Ascending aorta (tissue), 2 donors: ENCODE measurements at places on chromosomes 12 and 14.
A peak's percentile ranks its signal among the peaks of the same experiment; 100 is the strongest.

DNA sequence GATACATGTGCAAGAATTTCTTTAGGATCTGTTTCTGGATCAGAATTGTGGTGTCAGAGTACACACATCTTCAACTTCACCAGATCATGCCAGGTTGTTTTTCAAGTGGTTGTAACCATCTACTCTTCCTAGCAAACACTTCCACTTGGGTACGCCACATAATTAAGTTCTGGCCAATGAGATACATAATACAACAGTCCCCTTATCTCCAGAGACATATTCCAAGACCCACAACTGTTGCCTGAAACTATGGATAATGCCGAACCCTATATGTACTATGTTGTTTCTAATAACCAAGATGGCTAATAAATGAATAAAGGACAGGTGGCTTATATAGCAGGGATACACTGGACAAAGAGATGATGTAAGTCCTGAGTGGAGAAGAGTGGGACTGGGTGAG lies 2.5 kb upstream of the CHPT1 start:
- peaks cover 12% of the 10 kb centered on the region for H3K4me1 ChIP-seq
- H3K27me3 ChIP-seq = no peaks in the 10 kb centered on the region
- no peak overlapping the region for H3K4me3 ChIP-seq
- H3K27ac ChIP-seq = no peak overlapping the region

DNA sequence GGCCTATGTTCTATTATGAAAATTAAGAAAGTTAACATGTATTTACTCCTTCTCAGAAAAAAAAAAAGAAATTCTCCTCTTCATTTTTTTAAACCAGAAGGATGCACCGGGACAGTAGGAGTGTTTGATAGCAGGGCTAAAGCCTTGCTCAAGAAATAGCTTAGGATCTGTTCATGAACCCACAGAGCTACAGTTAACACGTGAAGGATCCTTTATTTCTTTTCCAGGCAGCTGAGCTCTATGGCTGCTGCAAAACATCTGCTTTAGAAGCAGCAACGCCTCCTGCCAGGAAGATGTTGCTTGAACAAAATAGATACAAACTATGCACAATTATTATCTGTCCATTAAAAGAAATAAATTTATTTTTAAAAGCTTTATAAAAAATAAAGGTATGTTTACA lies 254.8 kb downstream of the PRKD1 start:
- no peak for DNase-seq
- no peak overlapping the region for H3K4me3 ChIP-seq
- peaks cover 15% of the 10 kb centered on the region for H3K4me1 ChIP-seq
- no peaks in the 10 kb centered on the region for H3K27me3 ChIP-seq

DNA sequence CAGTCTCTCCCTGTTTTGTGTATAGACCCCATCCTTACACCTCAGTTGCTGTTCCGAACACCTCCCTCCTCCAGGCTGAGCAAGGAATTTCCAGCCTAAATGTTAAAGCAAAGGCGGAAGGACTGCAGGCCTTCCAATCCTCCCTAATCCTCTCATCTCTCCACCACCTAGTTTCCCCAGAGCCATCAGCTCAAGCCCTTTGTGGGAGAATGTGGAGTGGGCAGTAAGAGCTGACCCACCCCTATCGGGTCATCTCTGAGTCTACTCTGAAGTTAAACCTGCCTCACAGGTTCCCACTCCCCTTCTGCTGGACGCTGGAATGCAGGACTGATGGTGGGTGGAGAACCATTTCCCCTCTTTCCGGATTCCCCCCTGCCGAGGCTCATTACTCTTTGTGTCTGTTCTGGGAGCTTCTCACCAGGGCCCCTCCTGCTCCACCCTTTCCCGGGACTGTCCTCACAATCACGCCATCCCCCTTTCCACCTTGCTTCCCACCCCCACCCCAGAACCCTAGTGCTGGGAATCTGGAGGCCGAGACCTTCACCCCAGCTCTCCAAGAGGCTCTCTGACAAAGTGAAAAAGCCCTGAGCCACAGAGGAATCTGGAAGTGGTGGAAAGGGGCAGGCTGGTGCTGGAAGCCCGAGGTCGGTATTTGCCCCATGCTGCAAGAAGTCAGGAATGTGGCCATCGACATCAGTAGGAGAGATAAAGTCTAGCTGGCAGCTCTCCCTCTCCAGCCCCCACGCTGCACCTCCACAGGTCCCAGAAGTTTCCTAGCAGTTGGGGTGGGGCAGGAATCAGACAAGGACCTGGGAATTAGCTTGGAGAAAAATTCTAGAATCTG lies 3.3 kb upstream of the KRT18 start:
- no peaks in the 10 kb centered on the region for H3K36me3 ChIP-seq
- H3K27ac ChIP-seq = no peak overlapping the region

DNA sequence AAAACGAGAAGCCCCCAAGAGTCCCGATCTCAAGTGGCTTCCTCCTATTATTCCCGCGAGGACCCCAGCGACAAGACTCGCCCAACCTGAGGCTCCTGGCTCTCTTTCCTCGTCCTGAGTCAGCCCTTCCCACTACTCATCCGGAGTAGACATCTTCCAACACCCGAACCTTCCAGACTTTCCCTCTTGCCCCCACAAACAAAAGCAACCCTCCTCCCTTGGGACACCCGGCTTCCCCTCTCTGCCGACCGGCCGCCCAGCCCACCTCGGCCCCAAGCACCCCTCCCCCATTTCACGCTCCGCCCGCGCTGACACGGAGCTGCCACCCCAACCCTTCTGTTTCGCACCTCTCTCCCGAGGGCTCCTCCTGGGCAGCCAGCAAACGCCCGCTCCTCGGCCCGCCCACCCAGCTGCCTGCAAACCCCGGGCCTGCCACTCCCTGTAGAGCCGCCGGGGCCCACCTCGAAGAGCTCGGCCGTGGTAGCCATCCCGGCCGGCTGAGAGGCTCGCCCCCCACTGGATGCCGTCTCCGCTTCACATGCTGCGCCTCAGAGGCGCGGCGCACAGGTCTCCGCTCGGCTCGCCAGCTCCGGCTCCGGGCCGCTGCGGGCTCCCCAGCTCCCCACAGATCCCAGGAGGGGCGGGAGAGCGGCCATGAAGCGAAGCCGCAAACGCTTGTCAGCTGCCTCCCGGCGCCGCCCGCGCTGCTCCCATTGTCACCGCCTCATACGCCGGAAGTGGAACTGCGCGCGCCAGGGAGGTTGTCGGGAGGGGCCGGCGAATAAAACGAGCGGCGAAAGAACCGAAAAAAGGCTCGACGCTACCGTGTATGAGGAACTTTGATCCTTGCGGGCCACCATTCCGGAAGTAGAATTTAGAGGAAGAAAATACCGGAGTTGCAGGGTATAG lies at the start of the genes AP5M1 and EXOC5:
AP5M1 (plus strand) TSS at position 811 of the 909 bp plus-strand sequence. CDS start 344 bp downstream, outside the sequence.
EXOC5 (minus strand) TSS at position 745 of the 909 bp plus-strand sequence; CDS start at position 488, 257 bp downstream.
- H3K4me3 ChIP-seq = peak within 1 kb of the TSS; percentile 78
- DNase-seq = peak; percentile 58
- peak within 1 kb of the TSS; percentile 92 for H3K27ac ChIP-seq
- H3K36me3 ChIP-seq = no peaks in the 10 kb centered on the region

DNA sequence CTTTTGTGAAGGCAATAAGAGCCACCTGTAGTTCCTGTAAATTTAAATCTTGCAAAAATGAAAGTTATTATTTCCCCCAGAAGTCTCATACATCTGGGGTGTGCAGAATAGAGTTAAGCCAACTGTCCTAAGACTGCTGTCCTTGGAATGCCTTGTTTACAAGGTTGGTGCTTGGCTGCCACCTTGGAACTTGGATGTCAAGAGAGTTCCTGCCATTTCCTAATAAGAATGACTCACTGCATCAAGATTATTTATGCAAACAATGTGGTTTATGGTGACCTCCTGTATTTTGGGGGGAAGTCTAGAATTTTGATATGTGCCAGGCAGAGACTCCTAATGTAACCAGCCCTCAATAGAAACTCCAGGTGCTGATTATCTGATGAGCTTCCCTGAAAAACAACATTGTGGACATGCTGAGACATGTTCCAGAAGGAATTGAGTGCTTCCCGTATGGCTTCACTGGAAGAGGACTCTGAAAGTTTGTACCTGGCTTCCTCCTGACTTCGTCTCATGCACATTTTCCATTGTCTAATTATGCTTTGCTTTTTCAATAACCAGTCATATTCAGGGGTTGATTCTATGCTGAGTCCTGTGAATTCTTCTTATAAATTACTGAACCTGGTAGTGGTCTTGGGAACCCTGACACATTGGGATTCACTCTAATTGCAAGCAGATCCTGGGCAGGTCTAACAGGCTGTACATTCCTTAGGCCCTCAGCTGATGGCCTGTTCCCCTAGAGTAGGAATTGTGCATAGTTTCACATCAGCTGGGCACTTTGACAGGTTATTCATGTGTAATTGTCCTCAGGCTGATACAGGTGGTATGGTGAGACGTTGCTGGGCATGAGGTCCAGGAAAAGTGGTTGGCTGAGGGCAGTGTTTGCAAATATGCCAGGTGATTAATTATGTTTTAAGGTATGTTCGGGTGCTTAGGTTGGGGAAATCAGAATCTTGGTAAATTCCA lies 1370.7 kb upstream of the TMEM132C start:
- no peaks in the 10 kb centered on the region for H3K36me3 ChIP-seq
- H3K4me1 ChIP-seq = no peaks in the 10 kb centered on the region
- no peak for DNase-seq
- H3K4me3 ChIP-seq = no peak overlapping the region
- no peaks in the 10 kb centered on the region for H3K27me3 ChIP-seq

DNA sequence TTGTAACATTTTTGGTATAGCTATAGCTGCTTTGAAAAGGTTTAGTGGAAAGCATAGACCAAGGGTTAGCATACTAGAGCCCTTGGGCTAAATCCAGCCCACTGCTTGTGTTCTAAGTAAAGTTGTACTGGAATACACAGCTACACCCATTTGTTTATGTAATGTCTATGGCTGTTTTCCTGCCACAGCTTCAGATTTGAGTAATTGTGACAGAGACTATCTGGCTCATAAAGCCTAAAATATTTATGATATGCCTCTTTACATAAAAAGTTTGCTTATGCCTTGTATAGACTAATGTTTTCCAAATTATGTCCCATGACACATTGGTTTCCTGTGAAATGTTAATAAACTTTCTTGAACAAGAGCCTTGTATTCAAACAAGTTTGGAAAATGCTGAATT lies 234.8 kb upstream of the ATP2B1 start:
- DNase-seq = no peak
- H3K27ac ChIP-seq = no peak overlapping the region

GRCh38 chr14:75831952-75832351 lies 149.8 kb downstream of the TGFB3 start:
- no peak overlapping the region for H3K27ac ChIP-seq
- H3K36me3 ChIP-seq = no peaks in the 10 kb centered on the region
- H3K4me1 ChIP-seq = peaks cover 16% of the 10 kb centered on the region
- no peak overlapping the region for H3K4me3 ChIP-seq

DNA sequence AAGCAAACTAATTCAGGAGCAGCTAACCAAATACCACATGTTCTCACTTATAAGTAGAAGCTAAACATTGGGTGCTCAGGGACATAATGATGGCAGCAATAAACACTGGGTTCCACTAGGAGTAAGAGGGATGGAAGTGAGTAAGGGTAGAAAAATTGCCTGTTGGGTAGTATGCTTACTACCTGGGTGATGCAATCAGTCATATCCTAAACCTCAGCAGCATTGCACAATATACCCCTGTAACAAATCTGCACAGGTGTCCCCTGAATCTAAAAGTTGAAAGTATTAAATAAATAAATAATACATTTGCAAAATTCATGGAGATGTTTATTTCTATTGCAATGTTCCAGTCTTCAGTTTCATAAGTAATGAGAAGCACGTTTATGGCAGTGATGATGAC lies 409.8 kb upstream of the FOXG1 start:
- no peaks in the 10 kb centered on the region for H3K27me3 ChIP-seq
- H3K4me3 ChIP-seq = no peak overlapping the region
- no peaks in the 10 kb centered on the region for H3K4me1 ChIP-seq
- H3K27ac ChIP-seq = no peak overlapping the region

- H3K27me3 ChIP-seq = no peaks in the 10 kb centered on the region
- H3K36me3 ChIP-seq = no peaks in the 10 kb centered on the region
- H3K4me3 ChIP-seq = no peak overlapping the region
- no peak for DNase-seq
These were observed 23.7 kb upstream of the OR6J1 start for GRCh38 chr14:22667881-22668280.

DNA sequence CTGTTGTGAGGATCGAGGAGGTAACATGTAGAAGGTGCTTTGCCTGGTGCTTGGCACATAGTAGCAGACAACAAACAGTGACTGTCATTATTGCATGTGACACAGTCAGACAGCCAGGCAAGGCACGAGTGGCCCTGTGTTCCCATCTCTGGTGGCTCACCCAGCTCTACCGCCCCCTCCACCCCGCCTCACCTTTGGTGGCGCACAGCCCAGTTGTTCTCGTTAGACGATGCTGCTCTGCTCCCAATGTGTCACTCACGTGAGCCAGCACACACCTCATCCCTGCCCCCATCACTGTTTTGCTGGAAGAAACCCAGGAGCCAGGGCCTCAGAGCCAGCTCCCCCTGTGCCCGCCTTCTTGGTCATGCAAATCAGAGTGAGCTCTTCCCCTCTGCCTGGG lies 113.3 kb downstream of the CALM1 start:
- no peak overlapping the region for H3K4me3 ChIP-seq
- no peak for DNase-seq
- peaks cover 11% of the 10 kb centered on the region for H3K4me1 ChIP-seq
- no peaks in the 10 kb centered on the region for H3K36me3 ChIP-seq
- no peak overlapping the region for H3K27ac ChIP-seq

- peaks cover 8% of the 10 kb centered on the region for H3K4me1 ChIP-seq
- no peaks in the 10 kb centered on the region for H3K27me3 ChIP-seq
- H3K36me3 ChIP-seq = no peaks in the 10 kb centered on the region
- no peak for DNase-seq
These were observed 270.0 kb downstream of the EGLN3 start for GRCh38 chr14:33680873-33681272.

DNA sequence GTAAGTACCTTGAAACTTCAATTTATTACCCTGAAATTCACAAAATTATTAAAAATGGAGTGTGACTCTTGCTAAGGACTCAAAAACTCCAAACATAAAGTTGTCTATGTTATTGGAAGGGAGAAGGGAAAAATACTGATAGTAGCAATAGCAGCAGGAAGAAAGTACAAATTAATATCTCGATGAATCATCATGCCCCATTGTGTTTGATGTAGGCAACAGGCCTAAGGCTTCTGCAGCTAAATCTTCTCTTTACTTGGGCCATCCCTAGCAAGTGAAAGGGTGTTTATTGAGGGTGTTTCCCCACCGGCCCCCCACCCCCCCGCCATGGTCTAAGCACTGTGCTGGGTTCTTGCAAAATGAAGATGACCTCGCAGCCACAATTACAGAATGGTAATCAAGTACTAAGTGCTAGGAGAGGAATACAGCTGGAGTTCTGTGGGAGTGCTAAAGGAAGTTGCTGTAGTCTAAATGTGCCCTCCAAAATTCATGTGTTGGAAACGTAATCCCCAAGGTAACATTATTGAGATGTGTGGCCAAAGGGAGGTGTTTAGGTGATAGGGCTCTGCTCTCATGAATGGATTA lies 76.5 kb downstream of the SNAPC1 start:
- no peak overlapping the region for H3K4me3 ChIP-seq
- H3K27ac ChIP-seq = no peak overlapping the region
- no peak for DNase-seq
- H3K36me3 ChIP-seq = no peaks in the 10 kb centered on the region
- no peaks in the 10 kb centered on the region for H3K4me1 ChIP-seq

- no peaks in the 10 kb centered on the region for H3K4me1 ChIP-seq
- H3K27me3 ChIP-seq = no peaks in the 10 kb centered on the region
- no peak for DNase-seq
- H3K4me3 ChIP-seq = no peak overlapping the region
- no peak overlapping the region for H3K27ac ChIP-seq
These were observed 71.7 kb upstream of the GPATCH2L start for GRCh38 chr14:76080025-76080424.
